Activated CD8-positive, alpha-beta memory T cell treated with anti-CD3 and anti-CD28 coated beads, Interleukin-2, amount 50 U/mL, for 4 hours (primary cell): ENCODE measurements at places on chromosomes 5 and 9.
A peak's percentile ranks its signal among the peaks of the same experiment; 100 is the strongest.

GRCh38 chr9:136875155-136875554 is 9.0 kb upstream of the EDF1 start:
- DNase-seq: peak; percentile 4

DNA sequence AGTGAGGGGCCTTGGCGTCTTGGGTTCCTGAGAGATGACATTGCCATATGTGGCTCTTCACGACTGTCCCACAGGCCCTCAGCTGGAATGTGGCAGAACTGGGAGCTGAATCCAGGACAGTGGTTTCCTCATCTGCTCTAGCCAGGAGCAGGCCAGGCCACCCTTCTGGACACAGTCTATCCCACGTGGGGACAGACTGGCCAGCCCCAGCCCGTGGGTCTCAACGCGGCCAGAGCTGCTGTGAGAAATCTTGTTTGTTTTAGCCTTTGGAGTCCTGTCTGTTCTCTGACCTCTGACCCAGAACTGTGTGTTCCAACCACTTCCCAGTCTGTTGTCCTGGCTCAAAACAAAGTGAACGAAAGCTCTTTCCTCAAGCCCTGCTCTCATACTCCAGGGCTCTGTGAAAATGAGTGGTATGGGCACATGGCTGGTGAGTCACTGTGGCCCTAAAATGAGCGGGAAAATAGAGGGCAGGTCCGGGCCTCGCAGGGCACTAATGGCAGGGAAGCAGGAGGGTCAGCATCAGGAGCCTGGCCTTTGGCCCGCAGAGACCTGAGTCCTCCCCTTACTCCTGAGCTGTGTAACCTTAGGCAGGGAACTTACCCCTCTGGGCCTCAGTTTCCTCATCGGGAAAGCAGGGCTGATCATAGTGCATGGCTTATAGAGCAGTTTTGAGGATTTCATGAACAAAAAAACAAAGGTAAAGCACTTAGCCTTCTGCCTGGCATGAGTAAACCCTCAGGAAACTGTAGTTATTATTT is 34.8 kb upstream of the GLRX start:
- DNase-seq: no peak

GRCh38 chr5:146862641-146863040 is 15.9 kb downstream of the PPP2R2B start:
- no peak for DNase-seq

DNA sequence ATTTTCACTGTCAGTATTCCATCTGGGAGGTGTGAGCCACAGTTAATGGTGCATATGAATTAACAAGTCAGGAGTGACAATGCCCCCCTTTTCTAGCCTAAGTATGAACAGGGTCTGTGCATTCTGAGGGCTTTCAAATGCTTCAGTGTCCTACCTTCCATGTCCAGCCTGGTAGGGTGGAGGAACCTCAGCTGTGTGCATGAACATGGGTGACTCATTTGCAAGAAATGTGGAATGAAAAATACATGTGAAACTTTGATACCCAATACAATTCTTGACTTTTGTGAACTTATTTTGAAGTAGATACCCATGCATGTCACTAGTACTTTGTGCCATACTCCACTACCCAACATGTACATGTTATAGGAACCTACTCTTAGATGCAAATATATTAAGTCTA is 375.8 kb downstream of the SEMA5A start:
- no peak for DNase-seq

GRCh38 chr9:972501-973294 is 3.8 kb upstream of the DMRT3 start:
- no peak for DNase-seq

- no peak for DNase-seq
Observed at GRCh38 chr9:72817413-72817812, 135.4 kb downstream of the ALDH1A1 start.

DNA sequence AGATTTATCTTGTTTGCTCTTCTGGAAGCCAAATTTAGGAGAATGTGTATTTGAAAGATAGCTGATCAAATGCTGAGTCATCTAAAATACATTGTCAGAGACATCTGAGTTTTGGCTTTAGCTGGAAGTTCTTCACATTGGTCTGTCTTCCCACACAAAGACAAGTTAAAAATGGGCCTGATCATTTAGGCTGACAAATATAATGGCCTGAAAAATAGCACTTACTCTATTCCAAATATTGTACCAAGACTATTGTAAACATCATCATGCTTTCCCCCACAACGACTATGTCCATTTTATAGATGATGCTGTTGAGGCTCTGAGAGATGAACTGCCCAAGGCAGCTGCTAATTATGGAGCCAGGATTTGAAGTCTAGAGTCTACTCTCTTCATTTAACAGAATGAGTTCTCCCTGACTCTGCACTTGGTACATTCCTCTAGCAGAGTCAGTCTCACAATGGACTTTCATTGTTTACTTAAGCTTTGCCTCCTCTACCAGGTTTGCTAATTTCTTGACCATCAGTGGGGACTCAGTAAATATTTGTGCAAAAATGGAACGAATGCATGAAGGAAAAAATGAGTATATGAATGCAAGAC is 619.4 kb upstream of the KLF4 start:
- DNase-seq: no peak

DNA sequence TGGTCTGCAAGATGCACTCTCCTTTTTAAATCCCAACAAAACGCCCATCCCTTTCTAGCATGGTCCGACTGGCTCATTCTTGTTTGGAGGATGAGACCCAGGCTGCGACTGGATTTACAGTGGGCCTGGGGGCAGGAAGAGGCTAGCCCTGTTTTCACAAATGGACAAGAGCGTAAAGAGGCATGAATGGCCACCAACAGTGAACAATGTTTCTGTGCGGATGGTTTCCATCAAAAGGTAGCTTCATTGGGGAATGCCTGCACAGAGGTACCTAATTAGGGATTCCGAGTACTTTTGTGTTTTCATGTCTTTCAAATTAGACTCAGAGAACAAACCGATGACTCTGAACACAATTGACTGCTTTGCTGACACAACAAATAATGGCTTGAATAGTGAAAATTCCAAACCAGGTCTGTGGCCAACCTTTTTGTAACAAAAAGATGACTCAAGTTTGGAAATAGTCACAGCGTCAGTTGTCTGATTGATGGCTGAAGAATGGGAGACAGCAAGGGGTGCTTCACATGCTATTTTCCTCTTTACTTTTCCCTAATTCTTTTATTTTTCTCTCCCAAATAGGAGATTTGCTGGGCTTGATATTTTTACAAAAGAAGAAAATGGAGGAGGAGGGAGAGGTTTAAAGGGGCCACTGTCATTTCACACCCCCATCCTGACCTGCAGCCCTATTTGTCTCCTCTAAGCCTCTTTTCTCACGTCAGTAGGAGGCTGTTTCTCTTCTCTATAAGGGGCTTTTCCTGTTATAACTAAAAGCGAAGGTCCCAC is 208.1 kb upstream of the S1PR3 start:
- DNase-seq: no peak

- DNase-seq: no peak
Observed at GRCh38 chr9:129762985-129763926, 10.4 kb upstream of the PTGES start.

DNA sequence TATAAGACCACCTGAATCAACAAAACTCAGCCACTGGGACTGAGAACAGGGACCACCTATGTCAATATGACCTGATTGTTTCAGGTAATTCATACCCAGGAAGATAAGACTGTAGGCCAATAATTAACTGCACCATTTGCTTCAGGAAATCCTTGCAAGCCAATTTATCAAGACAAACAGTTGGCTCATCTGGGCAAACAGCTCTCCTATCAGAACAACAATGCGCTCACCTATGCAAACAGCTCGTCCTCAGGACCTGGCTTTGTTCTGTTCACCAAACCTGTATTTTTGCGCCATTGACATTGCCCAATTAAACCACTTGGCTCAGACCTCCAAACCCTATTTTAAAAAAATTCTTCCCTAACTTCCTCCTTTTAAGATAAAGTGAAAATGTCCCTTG is 92.3 kb upstream of the MARCHF11 start:
- DNase-seq: no peak

GRCh38 chr9:37037503-37038301 is 3.6 kb upstream of the PAX5 start:
- DNase-seq: no peak

GRCh38 chr9:105979290-105979689 is 284.9 kb downstream of the TMEM38B start:
- no peak for DNase-seq

DNA sequence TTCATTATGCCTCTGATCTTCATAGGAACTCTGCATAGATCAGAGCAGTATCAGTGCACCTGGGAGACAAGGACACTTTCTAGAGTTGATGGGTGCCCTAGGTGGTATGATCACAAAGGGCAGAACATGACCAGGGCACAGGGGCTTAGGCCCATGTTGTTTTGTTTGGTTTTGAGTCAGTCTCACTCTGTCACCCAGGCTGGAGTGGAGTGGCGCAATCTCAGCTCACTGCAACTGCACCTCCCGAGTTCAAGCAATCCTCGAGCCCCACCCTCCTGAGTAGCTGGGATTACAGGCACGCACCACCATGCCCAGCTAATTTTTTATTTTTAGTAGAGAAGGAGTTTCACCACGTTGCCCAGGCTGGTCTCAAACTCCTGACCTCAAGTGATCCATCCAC is 17.6 kb downstream of the ALDH7A1 start:
- DNase-seq: no peak

- DNase-seq: no peak
Observed at GRCh38 chr9:129173296-129174101, 4.6 kb downstream of the IER5L start.

DNA sequence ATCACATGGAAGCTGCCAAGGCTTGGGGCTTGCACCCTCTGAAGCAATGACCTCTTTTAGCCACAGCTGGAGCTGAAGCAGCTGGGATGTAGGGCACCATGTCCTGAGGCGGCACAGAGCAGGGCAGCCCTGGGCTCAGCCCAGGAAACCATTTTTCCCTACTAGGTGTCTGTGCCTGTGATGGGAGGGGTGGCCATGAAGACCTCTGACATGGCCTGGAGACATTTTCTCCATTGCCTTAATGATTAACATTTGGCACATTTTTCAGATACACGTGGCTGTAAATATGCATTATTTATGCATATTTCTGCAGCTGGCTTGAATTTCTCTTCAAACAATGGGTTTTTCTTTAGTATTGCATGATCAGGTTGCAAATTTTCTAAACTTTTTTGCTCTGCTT is 81.7 kb downstream of the OSMR start:
- DNase-seq: no peak

DNA sequence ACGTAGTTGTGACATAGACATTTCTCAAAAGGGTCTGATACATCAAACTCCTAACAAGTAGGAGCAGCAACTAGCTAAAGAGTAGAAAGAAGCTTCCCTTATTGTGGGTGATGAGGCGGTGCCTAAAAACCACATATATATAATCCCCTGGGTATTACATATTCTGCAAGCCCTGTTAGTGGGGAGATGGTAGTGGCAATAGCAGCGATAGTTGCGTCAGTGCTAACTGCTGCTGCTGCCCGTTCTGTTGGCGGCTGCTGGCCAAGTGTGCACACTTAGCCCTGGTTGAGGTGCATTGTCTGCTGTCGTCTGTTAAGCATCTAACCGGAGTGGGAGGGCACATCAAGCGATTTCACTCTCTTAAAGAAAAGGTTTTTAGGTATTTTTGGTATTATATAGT is 35.8 kb downstream of the VLDLR start:
- DNase-seq: peak; percentile 15

DNA sequence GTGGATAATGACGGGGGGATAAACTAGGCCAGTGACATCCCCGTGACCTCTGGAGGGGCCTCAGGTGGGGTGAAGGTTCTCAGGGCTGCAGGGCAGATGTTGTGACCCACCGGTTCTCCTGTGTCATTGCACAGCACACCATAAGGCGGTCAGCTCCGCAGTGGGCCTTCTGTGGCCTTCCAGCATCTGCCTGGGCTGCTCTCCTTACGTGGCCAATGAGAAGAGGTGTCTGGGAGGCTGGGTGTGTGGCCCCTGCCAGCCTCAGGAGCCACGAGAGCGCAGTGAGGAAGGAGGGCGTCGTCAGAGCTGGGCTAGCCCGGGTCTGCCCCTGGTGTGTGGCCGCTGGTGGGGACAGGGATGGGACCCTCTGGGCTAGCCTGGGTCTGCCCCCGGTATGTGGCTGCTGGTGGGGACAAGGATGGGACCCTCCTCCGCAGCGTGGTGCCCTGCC is 48.7 kb downstream of the COL5A1 start:
- DNase-seq: no peak

GRCh38 chr5:26889815-26890214 is 148.6 kb downstream of the CDH9 start:
- DNase-seq: no peak
